LNCaP clone FGC (cell line): ENCODE measurements at places on chromosomes 1 and 21.

DNA sequence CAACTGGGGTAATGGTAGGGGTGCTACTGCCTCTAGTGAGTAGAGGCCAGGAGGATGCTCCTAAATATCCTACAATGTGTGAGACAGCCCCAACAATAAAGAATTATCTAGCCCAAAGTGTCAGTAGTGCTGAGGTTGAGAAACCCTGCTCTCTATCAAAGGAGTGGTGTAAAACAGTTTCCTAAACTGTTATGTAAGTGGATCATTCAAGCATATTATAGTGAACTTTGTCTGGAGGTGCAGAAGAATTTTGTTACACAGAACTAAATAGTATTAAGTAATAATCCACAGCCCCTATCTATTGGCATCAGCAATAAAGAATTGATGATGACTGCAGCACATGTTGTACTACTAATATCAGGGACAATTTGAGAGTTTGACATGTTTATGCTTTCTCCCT, 20.3 kb upstream of the TARS2 start:
- no peak for DNase-seq

DNA sequence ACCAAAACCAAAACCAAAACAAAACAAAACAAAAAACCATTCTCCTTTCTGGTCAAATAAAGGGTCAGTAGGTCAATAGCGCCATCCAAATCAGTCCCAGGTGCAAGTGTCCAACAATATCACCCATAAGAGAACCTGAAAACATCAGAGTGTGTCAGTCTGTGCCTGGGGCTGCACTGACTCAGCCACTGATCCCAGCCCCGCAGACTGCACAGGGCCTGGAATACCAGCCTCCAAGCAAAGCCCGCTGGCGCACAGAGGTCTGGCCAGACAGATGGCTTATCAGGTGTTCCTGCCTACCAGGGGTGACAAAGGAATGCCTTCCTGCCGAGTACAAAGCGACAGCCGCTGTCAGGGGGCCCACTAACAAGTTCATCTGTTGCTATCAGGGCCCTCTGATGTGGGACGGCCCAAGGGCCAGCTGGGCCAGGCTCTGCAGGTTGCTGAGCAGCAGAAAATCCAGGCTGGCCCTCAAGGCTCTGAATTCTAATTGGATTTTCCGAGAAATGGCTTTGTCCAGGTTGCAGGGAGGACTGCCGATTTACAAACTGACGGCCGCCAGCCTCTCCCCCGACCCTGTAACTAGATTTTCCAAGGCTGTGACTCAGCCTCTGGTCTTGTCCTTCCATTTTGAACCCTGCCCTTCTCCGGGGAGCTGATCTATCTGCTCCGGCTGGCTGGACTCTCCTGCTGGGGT, 13.7 kb upstream of the TMEM51 start:
- DNase-seq: no peak

DNA sequence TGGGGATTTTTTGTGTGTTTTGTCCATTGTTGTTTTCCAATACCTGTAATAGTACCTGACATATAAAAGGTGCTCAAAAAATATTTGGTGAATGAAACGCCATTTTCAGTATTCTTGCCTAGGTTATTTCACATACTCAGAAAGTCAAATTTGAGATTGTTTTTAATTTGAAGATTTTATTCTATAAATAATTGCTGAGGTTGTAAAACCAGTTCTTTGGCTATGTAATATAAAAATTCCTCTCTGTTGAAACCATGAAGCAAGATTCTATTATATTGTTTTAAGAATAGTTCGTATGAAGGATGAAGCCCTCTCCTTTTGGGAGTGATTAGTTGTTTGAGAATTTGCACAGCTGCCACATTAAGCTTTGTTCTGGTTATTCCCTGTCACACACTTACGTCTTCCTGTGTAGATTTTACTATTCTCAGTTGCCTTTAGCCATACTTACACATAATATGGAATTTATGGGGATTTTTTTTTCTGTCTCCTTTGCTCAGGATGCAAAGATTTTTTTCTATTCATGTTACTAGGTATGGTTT, 60.2 kb upstream of the MPC2 start:
- no peak for DNase-seq

- DNase-seq: no peak
These were observed 30.4 kb downstream of the CFAP74 start for GRCh38 chr1:1972976-1973715.

- DNase-seq: no peak
These were observed 232.4 kb downstream of the LHX8 start for GRCh38 chr1:75366595-75366994.

DNA sequence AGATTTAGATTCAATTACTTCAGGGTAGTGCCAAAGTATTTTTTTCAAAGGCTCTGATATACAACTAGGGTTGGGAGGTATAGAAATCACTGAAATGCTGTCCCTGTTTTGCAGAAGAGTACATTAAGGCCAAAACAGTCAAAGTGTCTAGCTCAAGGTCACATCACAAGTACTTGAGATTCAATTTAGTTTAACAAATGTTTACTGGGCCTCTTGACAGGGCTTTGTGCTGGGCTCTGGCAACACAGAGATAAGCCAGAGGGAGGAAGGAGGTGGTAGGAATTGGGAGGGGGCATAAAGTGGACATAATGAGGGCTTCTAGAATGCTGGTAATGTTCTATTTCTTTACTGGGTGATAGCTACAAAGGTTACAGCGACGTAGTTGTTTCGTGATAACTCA, 2.3 kb upstream of the SLC9A1 start:
- DNase-seq: no peak

DNA sequence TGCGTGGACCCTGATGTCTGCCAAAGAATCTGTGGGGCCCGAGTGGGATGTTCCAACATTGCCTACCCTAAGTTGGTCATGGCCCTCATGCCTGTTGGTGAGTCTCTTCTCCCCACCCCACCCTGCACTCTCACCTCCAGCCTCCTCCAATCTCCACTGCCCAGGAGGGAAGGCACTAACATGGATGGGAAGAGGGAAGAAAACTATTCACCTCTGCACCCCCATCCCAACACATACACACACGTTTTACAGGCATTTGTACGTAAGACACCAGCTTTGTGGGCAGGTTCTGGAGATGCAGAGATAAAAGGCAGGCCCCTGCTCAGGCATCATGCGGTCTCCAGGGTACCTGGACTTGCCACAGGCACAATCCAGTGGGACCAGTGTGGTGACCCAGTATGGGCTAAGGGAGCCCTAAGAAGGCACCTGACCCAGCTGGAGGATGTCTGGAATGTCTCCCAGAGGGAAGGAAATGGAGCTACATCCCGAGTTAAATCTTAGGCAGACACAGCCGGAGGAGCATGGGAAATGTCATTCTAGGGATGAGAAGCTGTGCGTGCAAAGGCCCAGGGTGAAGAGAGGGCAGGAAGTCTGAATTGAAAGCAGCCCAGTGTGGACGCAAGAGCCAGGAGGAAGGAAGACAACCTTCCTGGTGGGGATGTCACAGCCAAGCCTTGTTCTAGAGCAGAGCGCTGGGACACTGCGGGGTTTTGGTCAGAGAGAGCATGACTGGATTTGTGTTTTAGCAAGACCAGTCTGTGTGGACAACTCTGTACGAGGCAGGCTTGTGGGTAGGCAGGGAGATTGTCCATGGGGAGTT, 11.4 kb downstream of the SLC5A9 start:
- no peak for DNase-seq

GRCh38 chr1:156129687-156130577, 15.4 kb downstream of the LMNA start:
- no peak for DNase-seq

DNA sequence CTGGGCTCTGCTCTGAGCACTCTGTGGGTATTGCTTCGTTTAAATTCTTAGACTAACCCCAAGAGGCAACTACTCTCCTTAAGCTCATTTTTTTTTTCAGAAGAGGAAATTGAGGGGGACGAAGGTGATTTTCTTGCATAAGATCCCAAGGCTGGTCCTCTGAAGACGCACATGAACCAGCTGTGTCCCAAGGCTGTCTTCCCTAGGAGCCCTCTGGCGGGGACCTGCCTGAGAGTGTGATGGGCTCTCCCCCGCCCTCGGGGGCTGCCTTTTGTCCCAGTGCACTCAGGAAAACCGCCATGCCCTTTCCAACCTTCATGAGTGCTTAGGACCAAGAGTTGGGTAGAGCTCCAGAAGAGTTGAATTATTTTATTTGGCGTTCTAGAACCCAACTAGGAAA, 21.7 kb downstream of the UMODL1 start:
- no peak for DNase-seq

GRCh38 chr1:171090604-171091003, at the start of gene FMO3:
TSS of gene FMO3 (plus strand) at chr1:171090905. CDS start at chr1:171092659, 1,754 bp downstream.
- DNase-seq: no peak
